ENCODE measurements at places on chromosomes 3 and 15.

GRCh38 chr3:104887069-104887468, 479.6 kb upstream of the ALCAM start:
- DNase-seq: no peak

- no peak for DNase-seq
Observed at GRCh38 chr15:88695101-88695500, 56.3 kb downstream of the ISG20 start.

DNA sequence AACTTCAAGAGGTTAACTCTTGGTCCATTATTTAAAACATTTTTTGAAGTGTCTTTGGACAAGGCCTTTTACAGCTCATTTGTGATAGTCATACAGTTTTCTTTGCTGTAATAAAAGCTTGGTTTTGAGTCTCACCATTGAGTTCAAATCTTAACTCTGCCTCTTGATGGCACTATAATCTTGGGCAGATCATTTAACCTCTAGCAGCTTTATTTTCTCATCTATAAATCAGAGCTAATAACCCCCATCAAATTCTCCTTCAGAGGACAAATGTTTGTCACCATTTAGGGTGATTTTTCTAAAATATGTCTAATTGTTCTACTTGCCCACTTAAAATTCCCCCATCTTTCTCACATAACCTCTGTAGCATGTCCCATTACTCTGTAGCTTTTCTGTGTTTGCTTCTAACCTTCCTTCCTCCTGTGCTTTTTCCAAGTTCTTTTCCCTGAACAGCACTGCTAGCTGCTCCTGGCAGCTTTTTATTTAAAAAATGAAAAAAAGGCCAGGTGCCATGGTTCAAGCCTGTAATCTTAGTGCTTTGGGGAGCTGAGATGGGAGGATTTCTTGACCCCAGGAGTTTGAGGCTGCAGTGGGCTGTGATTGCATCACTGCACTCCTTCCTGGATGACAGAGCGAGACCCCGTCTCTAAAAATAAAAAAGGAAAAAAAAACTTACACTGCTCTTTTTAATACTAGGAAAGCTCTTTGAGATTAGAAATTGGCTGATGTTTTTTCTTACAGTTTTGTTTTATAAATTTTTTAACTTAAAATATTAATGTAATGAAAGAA, 28.5 kb downstream of the UBE2E1 start:
- no peak for DNase-seq

GRCh38 chr15:61151791-61152190, 77.3 kb downstream of the RORA start:
- DNase-seq: no peak

- no peak for DNase-seq
Observed at GRCh38 chr3:52068055-52068571, 11.7 kb upstream of the DUSP7 start.

GRCh38 chr15:29430124-29430523, 160.5 kb upstream of the NSMCE3 start:
- no peak for DNase-seq

GRCh38 chr3:11671648-11672100, 28.0 kb upstream of the VGLL4 start:
- DNase-seq: no peak

DNA sequence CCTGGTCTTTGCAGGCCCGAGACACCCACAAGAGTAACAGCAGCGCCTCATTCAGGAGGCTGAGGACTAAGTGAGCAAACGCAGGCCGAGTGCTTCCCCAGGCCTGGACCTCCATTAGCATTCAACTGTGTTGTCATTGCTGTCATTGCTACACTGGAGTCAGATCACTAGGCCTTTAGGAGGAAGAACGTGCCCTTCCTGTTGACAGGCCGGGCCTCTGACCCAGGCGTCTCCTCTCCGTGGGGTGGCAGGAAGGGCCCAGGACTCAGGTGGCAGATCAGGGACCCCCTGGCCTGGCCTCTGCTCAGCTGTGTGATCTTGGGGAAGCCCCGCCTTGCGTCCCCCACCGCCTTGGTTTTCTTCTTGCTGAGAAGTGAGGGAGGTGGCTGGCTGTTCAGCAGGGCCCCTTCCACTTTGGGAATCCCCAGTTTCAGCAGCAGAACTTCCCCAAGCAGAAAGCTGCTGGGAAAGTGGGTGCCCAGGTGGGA, 19.1 kb downstream of the ZDHHC19 start:
- DNase-seq: no peak

GRCh38 chr15:35179739-35180138, 94.6 kb upstream of the NANOGP8 start:
- DNase-seq: no peak

DNA sequence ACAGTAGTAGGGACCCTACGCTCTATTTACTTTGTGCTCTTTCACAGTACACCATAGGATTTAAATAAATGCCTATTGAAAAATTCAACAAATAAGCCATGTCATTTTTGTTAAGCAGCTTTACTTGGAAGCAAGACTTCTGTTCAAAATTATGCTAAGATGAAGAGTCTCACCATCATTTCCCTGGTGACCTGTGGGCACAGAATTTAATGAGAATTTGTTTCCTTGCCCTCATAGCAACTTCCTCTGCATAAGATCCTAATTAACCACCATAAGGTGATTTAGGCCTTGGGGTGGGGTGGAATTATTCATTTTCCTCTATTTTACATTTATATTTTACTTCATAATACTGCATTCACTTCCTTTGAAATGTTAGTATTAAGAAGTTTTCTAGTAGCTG, 70.5 kb downstream of the CHL1 start:
- no peak for DNase-seq

DNA sequence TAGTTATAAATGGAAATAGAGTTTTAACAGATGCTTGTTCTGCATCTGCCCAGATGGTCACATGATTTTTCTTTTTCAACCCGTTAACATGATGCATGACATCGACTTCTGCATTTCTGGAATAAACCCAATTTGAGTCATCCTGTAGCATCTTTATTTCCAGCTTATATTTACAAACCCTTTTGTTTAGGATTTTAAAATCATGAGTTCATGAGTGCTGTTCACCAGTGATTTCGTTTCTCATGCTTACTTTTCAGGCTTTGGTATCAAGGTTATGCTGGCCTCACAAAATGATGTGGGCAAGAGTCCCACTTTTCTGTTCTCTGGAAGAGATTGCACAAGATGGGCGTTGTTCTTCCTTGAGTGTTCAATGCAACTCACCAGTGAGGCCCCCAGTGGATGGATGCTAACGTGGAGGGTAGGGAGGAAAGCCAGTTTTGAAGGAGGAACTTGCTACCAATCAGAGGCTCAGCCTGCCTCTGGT, 5.2 kb downstream of the HRH1 start:
- no peak for DNase-seq

DNA sequence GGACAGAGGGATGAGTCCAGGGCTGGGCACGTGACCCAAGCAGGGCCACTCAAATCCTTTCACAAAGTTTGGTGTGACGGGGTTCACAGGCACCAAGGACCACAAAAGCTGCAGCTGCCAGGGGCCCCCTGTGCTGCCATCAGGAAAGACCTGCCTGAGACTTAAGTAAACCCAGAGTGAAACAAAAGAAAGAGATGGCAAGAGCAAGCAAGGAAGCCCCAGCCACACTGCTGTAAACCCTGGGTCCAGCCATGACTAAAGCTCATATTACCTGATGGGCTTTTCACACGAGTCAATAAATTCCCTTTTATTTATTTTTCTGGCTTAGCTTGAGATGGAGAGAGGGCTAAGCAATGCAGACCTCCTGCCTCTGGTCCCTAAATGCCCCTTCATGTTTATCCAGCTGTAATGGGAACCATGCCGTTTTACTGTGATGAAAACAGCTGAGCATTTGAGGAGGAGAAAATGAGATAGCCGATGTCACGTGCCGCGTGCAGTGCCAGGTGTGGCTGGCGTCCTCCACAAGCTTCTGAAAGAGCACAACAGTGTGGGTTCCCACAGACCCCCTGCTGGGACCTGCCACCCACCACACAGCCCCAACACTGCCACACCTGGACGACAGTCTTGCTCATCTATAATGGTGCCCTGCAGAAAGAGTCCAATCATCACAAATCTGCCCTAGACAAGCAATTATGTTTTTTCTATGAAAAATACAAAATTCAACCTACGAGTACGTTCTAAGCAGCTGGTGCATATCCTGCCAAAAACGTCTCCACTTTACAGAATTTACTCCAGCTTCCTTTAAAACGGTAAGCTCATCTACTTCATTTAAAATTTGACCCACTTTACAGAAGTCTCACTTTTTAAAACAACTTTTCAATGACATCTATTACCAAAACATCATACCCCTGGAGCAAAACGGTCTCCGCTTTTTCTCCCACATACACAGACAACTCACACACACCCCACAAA, 34.2 kb downstream of the ADAMTS17 start:
- no peak for DNase-seq

DNA sequence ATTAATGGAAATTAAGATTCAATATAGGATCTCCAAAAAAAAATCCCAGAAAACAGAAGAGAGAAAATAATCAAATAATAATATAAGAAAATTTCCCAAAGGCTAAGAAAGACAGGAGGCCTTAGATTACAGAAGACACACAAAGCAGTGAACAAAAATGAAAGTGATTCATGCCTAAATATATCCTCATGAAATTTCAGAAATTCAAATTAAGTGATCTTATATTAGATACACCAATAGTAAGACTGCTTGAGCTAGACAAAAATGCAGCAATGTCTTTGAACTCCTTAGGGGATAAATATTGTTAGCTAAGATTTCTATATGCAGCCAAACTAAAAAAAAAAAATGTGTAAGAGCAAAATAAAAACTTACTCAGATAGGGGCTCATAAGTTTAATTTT, 44.6 kb upstream of the ARPP21 start:
- DNase-seq: no peak

DNA sequence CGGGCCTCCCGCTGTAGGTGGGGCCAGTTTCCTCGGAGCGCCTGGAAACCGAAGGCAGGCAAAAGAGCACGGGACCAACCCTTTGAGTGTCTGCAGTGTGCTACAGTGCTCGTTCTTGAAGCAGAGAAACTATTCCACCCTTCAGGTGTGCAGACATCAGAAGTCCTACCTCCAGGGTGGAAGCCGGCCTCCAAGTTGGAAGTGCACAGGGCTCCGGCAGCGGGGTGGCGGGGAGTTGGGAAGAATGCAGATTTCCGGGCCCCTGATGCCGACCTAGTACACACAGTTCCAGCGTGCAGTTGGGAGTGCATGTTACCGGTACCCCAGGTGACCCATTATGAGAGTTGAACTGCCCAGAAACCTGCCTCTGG, 3.0 kb downstream of the KLF13 start:
- no peak for DNase-seq

DNA sequence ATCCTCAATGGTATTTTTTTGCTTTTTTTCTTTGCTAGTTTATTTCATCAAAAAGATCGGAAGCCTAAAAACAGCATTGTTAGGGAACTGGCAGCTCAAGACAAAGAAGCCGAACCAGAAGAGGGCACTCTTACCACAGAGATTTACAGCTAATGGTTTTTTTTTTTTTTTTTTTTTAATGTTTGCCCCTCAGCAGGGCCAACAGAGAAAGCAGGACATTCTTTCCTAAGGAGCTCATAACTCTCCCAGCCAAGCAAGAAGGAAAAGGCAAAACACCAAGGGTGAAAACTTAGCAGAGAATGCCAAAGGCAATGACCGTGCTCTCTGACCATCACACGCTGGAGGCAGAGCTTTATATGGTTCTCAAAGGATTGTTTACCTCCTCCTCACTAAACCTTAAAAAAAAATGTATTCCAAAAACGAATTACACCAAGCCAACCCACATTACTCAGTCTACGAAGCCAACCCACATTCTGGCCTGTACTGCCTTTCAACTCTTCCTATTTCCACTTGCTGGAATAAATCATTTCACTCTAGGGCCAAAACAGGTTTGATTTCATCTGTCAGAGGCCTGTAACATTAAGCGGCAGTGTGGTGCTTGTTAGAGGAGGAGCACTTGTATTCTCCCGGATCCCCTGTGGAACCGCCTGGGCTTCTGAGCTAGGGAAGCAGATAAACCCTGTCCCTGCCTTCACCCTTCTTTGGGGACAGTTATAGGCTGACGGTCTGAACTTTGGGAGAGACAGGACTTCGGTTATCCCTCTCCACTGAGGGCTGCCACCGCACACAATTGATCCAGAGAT, 35.6 kb upstream of the GYG1 start:
- DNase-seq: no peak

- DNase-seq: no peak
Observed at GRCh38 chr15:26565542-26565941, 207.3 kb downstream of the GABRB3 start.

GRCh38 chr3:12394569-12395271, 89.6 kb upstream of the TSEN2 start:
- no peak for DNase-seq

DNA sequence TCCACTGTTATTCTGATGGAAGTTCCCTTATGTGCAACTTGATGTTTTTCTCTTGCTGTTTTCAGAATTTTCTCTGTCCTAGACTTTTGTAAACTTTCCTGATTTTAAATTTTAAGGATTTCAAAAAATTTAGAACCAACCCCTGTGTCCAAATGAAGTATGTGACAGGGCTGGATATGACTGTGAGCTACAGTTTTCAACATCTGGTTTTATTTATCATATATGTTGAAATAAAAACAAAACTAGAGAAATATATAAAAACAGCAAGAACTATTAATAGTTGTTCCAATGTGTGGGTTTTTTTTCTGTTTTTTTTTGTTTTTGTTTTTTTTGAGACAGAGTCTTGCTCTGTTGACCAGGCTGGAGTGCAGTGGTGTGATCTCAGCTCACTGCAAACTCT, 47.4 kb upstream of the PSMD6 start:
- no peak for DNase-seq

- DNase-seq: no peak
Observed at GRCh38 chr3:178385280-178385952, 150.8 kb upstream of the KCNMB2 start.

DNA sequence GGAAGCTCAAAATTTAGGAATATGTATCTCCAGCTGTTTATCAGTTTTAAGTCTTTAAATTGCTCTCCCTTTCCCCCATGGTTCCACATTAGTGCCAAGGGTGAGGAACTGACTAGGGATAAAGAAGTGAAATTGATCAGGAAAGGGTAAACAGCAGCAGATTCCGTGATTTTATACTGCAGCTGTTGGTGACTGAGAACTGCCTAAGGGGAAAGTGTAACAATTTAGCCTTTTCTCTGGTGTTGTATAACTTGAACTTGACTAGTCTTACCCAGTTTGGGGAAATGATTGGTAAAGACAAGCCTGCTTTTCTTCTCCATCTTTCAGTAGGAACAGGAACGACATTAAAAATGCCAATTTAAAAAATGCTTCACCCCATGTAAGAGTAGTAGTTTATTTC, 5.0 kb downstream of the SPRED1 start:
- no peak for DNase-seq

GRCh38 chr15:50107591-50108408, 11.2 kb downstream of the ATP8B4 start:
- DNase-seq: no peak

GRCh38 chr15:44033894-44034293, 161.2 kb downstream of the FRMD5 start:
- no peak for DNase-seq

DNA sequence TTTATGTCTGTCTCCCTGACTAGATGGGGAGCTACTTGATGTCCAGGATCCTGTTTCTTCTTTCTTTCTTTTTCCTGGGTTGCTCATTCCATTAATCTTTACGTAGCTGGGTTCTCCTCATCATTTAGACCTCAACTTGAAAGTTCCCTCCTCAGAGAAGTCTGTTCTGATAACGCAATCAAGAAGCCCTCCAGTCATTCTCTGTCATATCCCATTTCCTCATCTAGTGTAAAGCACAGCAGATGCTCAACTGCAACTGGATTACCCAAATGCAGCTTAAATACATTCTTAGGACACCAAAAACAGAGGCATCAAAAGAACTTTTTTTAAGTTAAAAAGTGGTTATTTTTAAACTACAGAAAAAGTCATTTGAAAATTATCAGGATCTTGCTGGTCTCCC, 51.7 kb upstream of the ST3GAL6 start:
- no peak for DNase-seq

GRCh38 chr3:10768708-10769394, 47.2 kb upstream of the SLC6A11 start:
- no peak for DNase-seq
